Amniotic stem cell (primary cell): ENCODE measurements at places on chromosomes 5 and 9.

- no peak for DNase-seq
Measured at GRCh38 chr5:5494489-5495402, 72.3 kb downstream of the ICE1 start.

- no peak for DNase-seq
Measured at GRCh38 chr5:52864884-52865283, 77.2 kb downstream of the ITGA1 start.

GRCh38 chr9:130194378-130194932 is 22.3 kb downstream of the NCS1 start:
- DNase-seq, result no peak

- DNase-seq, result no peak
Measured at GRCh38 chr9:221989-222776, 7.5 kb downstream of the DOCK8 start.

DNA sequence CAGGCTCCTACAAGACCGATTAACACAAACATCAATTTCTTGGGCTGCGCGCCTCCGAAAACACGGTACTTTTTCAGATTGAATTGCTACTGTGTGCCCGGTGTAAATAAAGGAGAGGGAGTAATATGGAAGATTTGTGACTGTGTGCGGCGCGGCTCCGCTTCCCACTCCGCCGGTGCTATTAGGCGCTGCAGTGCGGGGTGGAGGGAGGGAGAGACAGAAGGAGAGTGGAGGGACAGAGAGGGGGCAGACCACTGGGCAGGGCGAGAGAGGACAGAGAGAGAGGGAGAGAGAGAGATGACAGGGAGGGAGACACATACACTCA is 24.7 kb upstream of the RNU6ATAC start:
- no peak for DNase-seq

GRCh38 chr5:56631719-56632118 is 183.6 kb upstream of the MAP3K1 start:
- no peak for DNase-seq

- DNase-seq, result no peak
Measured at GRCh38 chr5:72602696-72603685, 95.8 kb upstream of the ZNF366 start.

- DNase-seq, result no peak
Measured at GRCh38 chr9:129225815-129226214, 47.8 kb upstream of the IER5L start.

DNA sequence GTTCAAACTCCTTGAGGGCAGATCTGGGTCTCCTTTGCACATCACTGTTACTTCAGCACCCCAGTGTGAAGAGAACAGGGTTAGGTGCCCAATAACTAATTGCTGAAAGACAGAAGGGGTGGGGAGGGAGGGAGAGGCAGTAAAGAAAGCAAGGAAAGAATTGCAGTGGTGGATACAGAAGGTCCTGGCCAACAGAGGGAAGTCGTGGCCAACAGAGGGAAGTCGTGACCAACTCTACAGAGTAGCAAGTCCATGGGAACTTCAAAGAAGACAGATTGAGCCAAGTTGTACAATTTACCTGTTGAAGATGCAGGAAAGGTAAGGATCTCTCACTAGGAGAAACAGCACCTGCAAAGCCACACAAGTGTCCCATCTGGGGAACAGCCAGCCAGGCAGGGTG is 27.0 kb downstream of the CCNJL start:
- DNase-seq, result no peak

- DNase-seq, result no peak
Measured at GRCh38 chr9:35470894-35471293, 19.0 kb upstream of the RUSC2 start.

DNA sequence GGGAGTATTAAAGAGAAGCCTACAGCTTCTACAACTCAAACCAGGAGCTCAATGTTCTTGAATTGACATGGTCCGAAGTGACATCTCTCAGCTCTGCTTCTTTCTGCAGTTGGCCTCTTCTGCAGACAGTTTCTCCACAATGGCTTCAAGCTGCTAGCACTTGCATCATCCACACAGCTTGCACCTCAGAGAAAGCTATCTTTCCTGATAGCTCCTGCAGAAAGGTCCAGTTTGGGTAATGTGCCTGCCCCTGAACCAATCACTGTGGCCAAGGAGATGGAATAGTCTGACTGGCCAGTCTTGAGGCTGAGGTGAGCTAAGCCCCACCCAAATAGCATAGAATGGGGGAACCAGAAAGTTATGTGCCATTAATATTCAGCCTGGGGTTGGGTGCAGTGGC is 95.8 kb upstream of the ABCA1 start:
- no peak for DNase-seq

DNA sequence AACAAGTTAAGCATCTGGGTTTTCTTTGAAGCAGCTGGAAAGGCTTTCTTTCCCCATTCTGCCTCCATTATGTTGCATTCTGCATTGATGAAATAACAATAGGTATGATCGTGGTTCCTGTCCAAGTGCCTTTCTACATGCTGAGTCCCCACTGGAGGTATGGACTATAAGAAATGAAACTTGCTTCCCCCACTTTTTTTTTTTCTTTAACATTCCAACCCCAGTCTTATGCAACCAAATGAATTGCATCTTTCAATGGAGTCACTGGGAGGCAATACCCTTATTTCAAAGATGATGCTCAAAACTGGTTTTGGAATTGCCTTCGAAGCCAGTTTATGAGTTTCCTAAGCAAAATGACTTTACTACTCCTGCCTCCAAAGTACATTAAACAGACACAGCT is 58.9 kb downstream of the ARSB start:
- no peak for DNase-seq

- no peak for DNase-seq
Measured at GRCh38 chr5:158429564-158429963, 570.6 kb upstream of the CLINT1 start.

GRCh38 chr9:94983552-94983951 is 257.1 kb downstream of the AOPEP start:
- DNase-seq, result no peak

- peak; percentile 82 for DNase-seq
Measured at GRCh38 chr5:22560147-22560546, 293.0 kb downstream of the CDH12 start.

DNA sequence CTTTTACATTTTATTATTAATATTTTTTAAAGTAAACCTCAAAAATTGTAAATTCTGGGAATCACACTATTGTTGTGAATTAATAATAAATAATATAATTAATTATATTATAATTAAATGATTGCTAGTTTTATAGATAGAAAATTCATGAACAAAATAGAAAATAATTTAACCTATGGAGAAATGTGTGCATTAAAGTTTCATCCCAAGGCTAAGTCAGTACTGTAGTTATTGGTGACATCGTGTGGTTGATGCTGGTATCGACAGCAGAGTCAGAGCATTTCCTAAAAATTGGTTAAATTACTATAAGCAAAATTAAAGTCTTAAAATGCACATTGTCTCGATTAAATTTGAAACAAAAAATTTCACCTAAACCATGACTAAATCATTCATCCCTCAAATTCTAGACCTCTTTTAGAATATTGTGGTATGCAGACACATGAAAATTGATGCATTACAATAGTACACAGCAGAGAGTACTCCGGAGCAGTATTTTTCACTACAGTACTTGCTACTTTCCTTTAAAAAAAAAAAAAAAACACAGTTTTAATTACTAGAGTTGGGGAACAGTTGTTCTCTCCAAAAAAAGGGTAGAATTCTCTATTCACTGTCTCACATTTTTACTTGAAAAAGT is 73.9 kb downstream of the RORB start:
- DNase-seq, result no peak

DNA sequence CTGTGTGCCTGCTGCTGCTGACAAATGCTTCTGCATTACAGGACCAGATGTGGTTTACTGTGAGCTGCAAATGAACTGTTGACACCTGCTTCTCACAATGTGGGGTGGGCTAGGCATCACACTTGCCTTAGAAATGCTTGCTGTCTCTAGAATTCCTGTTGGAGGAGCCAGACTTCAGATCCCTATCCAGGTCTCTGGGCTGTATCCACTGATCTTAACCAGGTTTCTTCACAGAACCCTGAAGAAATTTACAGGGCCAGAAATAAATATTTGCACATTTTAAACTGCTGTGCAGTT is 255.4 kb downstream of the FAM114A2 start:
- DNase-seq, result no peak

GRCh38 chr5:40572391-40572790 is 107.3 kb upstream of the PTGER4 start:
- no peak for DNase-seq

- no peak for DNase-seq
Measured at GRCh38 chr5:1819458-1819857, 18.3 kb downstream of the NDUFS6 start.

- DNase-seq, result no peak
Measured at GRCh38 chr5:138369261-138369660, 16.8 kb downstream of the KDM3B start.

DNA sequence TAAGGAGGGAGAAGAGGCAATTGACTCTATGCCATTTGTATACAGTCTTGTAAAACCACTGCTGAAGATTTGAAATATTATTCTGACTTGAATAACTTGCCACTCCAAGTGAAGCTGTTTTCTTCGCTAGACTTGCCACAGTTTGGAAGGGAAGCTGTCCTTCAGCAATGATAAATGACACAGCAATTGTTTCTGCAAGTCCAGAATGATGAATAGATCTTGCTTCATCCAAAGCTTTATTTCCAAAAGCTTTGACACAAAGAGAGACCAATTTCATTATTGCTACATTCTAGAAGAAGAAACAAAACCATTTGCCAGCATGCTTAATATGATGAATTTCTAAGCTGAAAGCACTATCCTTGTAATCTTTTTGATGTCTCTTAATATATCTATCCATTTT is 73.7 kb downstream of the ZNF366 start:
- no peak for DNase-seq

- DNase-seq, result no peak
Measured at GRCh38 chr9:22206833-22207232, 197.7 kb upstream of the CDKN2B start.

- no peak for DNase-seq
Measured at GRCh38 chr5:21694567-21694966, 1158.6 kb downstream of the CDH12 start.

- no peak for DNase-seq
Measured at GRCh38 chr5:135039271-135040033, 5.4 kb upstream of the PITX1 start.

DNA sequence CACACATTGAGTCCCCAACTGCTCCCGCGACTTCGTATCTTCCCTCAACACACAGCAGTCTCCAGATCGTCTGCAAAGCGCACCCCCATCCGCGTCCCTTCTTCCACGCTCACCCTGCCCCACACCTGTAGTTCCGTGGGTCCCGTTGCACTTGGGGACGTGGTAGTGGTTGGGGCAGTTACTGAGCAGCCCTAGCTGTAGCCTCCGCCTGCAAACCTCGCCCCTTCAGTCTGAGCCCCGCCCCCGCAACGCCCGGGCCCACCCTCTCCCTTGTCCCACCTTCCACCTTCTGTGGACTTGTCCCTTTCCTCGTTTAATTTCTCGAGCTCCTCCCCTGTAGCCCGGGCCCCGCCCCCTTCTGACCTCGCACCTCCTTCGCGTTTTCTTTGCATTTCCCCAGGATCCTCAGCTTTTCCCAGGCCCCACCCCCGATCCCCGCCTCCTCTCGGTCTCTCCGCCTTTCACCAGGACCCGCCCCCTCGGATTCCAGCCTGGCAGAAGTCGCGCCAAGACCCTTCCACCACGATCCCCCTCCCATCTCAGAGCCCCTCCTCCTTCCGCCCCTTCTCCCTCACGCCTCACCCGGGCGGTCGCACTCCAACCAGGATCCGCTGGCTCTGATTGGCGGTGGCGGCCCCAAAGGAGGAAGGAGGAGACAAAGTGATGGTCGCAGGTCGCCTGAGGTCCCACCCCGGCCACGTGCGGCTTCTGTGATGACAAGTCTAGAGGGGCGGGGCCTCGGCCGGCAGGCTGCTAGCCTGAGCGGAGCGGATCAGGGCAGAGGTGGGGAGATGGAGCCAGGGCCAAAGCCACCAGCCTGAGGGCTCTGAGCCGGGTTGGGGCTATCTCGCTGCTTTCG is at the start of gene ATOSB:
TSS of gene ATOSB (minus strand) at position 183 of the 859 bp plus-strand sequence. CDS start 7,588 bp downstream, outside the sequence.
- peak; percentile 97 for DNase-seq

- DNase-seq, result no peak
Measured at GRCh38 chr5:39076757-39077728, 2.8 kb upstream of the RICTOR start.

DNA sequence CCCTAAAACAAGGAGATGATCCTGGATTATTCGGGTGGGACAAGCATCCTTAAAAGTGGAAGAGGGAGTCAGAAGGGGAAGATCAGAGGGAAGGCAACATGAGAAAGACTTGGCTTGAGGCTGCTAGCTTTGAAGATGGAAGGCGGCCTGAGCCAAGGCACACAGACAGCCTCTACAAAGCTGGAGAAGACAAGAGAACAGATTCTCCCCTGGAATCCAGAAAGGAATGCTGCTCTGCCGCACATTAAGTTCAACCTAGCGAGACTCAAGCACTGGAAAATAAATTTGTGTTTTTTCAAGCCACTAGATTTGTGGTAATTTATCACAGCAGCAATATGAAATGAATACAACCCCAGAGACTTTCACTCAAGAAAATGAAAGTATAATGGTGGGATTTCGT is 17.9 kb downstream of the SLC36A3 start:
- no peak for DNase-seq

DNA sequence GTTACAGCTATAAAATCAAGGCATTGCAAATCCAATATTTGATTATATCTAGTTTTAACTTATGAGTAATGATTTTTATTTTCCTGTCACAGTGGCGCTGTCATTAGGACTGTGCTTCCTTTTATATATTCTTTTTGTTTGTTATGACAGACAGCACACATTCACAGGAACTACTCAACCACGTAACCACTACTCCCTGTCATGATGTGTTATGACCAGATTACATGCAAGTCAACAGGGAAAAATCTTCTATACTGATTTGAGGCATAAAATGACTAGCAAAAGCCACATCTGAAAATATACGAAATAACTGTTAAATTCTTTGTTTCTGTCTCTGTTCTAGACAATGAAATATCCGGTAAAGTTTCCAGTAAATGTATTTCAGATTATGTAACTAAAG is 25.4 kb downstream of the SREK1 start:
- DNase-seq, result no peak

DNA sequence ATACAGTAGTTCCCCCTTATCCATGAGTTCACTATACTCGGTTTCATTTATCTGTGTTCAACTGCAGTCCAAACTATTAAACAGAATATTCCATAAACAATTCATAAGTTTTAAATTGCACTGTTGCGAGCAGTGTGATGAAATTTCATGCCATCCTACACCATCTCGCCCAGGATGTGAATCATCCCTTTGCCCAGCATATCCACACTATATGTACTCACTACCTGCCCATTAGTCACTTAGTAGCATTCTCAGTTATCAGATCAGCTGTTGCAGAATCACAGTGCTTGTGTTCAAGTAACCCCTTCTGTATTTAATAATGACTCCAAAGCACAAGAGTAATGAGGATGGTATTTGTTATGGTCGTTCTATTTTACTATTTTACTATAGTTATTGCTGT is 51.5 kb downstream of the SHOC1 start:
- DNase-seq, result peak; percentile 47

- no peak for DNase-seq
Measured at GRCh38 chr9:27844797-27845196, 271.5 kb upstream of the C9orf72 start.

GRCh38 chr5:135219868-135220267 is 179.2 kb downstream of the MACROH2A1 start:
- no peak for DNase-seq
